ENCODE measurements at places on chromosomes 16 and 17.

DNA sequence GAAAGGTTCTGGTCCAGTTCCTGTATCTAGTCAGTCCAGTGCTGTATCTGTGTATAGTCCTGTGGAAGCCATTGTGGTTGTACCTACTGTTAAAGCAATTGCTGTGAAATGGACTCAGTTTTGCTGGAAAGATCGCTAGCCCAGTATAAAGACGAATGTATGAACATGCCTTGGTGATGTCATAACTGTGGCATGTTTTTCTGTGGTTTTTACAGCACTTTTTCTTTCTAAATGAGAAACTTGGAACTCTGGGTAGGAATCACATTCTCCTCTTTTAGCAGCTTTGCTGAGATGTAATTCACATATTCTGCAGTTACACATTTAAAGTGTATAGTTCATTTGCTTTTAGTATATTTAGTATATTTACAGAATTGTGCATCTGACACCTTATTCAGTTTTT lies 58.1 kb downstream of the MAP2K4 start:
- no peak overlapping the region for H3K27ac ChIP-seq
- H3K4me1 ChIP-seq, result peaks cover 7% of the 10 kb centered on the region
- peaks cover 69% of the 10 kb centered on the region for H3K36me3 ChIP-seq
- H3K4me3 ChIP-seq, result no peak overlapping the region
- no peaks in the 10 kb centered on the region for H3K27me3 ChIP-seq

GRCh38 chr17:15289285-15290183 lies 24.4 kb upstream of the PMP22 start:
- no peak for DNase-seq
- H3K27ac ChIP-seq, result no peak overlapping the region
- no peaks in the 10 kb centered on the region for H3K4me1 ChIP-seq
- peaks cover 7% of the 10 kb centered on the region for H3K27me3 ChIP-seq

DNA sequence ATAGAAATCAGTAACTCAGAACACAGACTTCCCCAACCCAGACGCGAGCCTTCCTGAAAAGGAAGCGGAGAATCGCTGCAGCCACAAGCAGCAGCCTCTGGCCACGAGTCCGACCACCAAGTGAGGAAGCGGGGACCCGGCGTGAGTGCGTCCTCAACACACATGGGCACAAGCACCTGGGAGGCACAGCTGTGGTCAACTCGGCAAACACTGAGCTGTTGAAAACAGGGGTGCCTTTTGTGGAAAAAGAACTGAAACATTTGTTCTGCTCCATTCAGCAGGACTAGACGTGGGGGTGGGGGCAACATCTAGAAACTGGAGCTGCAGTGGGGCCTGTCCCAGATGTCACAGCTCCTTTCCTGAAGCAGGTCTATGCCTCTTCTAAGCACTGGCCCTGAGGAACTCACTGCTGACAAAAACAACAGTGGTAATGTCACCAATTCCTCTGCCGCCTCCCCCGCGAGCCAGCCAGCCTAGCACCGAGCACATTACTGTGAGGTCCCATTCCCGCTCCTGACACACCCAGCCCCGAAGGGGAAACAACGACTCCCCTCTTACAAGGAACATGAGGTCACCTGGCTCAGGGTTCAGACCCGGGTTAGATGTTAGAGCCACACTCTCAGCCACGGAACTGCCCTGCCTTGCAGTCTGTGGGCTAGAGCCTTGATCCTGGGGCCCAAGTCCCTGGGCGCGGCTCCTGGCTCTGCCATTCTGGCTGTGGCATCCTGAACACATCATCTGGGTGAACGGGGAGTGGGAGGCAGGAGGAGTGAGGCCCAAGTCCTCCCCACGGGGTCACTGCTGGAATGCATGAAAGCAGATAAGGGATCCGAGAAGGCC lies 29.0 kb downstream of the KDM8 start:
- peaks cover 85% of the 10 kb centered on the region for H3K4me1 ChIP-seq
- no peak for DNase-seq
- peaks cover 54% of the 10 kb centered on the region for H3K36me3 ChIP-seq
- H3K4me3 ChIP-seq, result peak overlapping the region; percentile 52
- H3K27me3 ChIP-seq, result no peaks in the 10 kb centered on the region

GRCh38 chr17:78568494-78569115 lies 8.6 kb downstream of the DNAH17 start:
- H3K4me1 ChIP-seq, result no peaks in the 10 kb centered on the region
- H3K27me3 ChIP-seq, result peaks cover 4% of the 10 kb centered on the region
- H3K36me3 ChIP-seq, result no peaks in the 10 kb centered on the region
- no peak overlapping the region for H3K27ac ChIP-seq

All from activated CD4-positive, alpha-beta memory T cell treated with anti-CD3 and anti-CD28 coated beads, Interleukin-2, amount 10 ng/mL, durations not matched to agents 7 days and 5 days (primary cell).